ENCODE measurements at places on chromosomes 3 and 15. TPM values are rescaled to one million over a fixed set of nuclear protein-coding genes. Genes with fewer than 3 reads are reported as not detected.
A peak's percentile ranks its signal among the peaks of the same experiment; 100 is the strongest.

The PRICKLE2 gene
- total RNA-seq = 22.0 TPM

The GOLGA8S gene
- 1.4 TPM for total RNA-seq

DNA sequence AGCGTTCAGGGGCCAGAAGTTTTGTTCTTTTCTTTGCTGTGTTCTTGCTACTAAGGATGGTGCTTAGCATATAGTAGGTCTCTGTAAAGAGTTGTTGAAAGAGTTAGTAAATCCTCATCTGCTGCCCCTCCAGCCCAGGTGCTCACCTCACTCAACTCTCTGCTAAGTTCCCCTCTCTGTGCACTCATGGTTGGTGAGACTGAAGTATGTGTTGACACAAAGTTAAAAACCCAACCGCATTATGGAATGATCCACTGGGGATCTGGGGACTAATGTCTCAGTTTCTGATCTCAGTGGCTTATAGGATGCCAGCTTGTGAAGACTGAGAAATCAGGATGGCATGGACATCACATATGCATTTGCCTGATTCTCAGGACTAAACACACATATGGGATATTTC lies 13.8 kb downstream of the RYR3 start:
- no peak overlapping the region for H3K4me3 ChIP-seq
- no peaks in the 10 kb centered on the region for H3K27me3 ChIP-seq
- no peaks in the 10 kb centered on the region for H3K4me1 ChIP-seq
- H3K27ac ChIP-seq = no peak overlapping the region
- no peaks in the 10 kb centered on the region for H3K36me3 ChIP-seq
- DNase-seq = no peak

DNA sequence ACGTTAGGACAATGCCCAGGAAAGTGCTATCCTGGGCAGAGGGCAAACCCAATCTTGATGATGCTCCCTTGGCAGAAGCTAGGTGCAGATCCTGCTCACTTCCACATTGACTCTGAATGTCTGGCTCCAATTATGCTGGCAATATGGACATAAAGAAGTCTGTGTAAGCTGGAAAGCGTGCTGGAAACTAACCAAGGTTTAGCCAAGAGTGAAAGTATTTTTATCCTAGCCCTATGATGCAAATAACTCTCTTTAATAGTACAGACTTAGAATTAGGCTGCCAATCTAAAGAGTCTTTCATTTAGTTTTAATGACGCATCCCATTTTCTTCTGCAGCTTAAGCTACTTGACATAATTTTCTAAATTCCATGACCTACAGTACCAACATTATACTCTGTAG lies 571.8 kb downstream of the TUSC7 start:
- H3K27me3 ChIP-seq = no peaks in the 10 kb centered on the region
- no peak overlapping the region for H3K27ac ChIP-seq
- peaks cover 2% of the 10 kb centered on the region for H3K4me1 ChIP-seq
- H3K4me3 ChIP-seq = no peak overlapping the region
- no peaks in the 10 kb centered on the region for H3K36me3 ChIP-seq
- no peak for DNase-seq

GRCh38 chr3:129837065-129837642 lies 56.4 kb downstream of the TMCC1 start:
- H3K36me3 ChIP-seq = no peaks in the 10 kb centered on the region
- no peak for DNase-seq
- H3K4me1 ChIP-seq = no peaks in the 10 kb centered on the region
- H3K27ac ChIP-seq = no peak overlapping the region
- H3K27me3 ChIP-seq = no peaks in the 10 kb centered on the region
- no peak overlapping the region for H3K4me3 ChIP-seq

GRCh38 chr3:81308306-81308705 lies 453.1 kb downstream of the GBE1 start:
- no peaks in the 10 kb centered on the region for H3K4me1 ChIP-seq
- H3K27me3 ChIP-seq = no peaks in the 10 kb centered on the region
- no peak overlapping the region for H3K4me3 ChIP-seq
- no peak overlapping the region for H3K27ac ChIP-seq
- DNase-seq = no peak

DNA sequence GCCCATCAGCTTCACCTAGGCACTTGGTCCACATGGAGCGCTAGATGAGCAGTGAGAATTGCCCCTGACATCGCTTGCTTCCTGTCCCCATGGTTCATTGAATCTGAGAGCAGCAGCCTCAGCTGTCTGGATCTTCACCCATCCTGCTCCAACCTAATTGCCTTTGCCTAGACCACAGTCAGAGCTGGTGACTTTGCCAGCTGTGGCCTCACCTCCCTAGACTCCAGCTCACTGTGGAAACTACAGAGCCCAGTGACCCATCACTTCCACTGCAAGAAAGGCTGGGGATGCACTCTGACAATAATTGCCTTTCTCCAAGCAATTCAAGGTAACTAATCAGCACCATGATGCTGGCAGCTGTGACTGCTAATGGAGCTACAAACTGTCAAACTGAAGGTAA lies 30.6 kb upstream of the SLC6A1 start:
- H3K4me3 ChIP-seq = no peak overlapping the region
- no peaks in the 10 kb centered on the region for H3K4me1 ChIP-seq
- no peak for DNase-seq
- H3K27me3 ChIP-seq = no peaks in the 10 kb centered on the region
- H3K27ac ChIP-seq = no peak overlapping the region

The EBLN2 gene
- 5.1 TPM for total RNA-seq

The PLA2G4D gene
- not detected for total RNA-seq

The B4GALT4 gene
- total RNA-seq = 22.8 TPM

The GRK7 gene
- 0.23 TPM for total RNA-seq

DNA sequence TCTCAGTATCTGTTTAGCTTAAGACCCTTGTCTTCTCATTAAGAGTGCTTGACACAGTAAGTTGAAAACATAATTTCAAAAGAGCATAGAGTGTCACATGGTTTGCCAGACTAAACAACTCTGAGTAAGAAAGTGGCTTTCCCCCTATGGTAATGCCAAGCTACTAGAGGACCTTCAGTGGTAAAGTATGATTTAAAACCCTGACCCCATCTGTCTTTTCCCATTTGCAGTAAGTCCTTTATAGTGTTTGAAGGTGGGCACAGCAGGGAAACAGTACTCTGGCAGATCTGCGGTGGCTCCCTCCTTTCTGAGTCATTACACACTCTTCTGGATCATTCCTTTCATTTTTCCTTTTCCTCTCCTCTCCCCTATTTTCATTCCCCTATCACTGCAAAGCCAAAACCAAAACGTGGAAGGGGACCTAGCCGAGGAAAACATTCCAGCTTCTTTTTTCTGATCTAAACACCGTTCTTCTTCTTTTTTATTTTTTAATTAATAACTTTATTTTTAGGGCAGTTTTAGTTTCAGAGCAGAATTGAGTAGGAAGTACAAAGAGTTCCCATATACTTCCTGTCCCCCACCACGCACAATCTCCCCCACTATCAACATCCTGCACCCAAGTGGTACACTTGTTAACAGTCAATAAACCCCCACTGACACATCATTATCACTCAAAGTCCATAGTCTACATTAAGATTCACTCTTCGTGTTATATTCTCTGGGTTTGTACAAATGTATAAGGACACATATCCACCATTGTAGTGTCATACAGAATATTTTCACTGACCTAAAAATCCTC lies 74.7 kb downstream of the PPARG start:
- no peak overlapping the region for H3K4me3 ChIP-seq
- H3K36me3 ChIP-seq = no peaks in the 10 kb centered on the region
- no peaks in the 10 kb centered on the region for H3K4me1 ChIP-seq
- no peaks in the 10 kb centered on the region for H3K27me3 ChIP-seq
- no peak overlapping the region for H3K27ac ChIP-seq

DNA sequence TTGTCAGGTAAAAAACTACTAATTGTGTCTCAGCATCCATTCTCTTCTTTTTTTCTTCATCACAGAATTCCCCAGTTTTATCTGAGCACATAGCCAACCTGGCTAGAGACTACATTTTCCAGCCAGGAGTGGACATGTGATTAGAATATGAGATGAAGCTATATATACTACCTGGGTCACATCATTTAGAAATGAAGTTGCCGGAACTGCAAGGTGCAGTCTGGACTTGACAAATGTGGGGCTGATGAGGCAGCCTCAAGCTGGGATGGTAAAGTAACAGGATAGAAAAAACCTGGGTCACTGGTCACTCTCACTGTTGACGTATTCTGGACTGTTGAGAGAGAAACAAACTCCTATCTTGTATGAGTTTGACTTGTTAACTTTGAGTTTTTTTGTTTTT lies 99.6 kb downstream of the STRIT1 start:
- H3K36me3 ChIP-seq = no peaks in the 10 kb centered on the region
- peaks cover 2% of the 10 kb centered on the region for H3K27me3 ChIP-seq
- DNase-seq = no peak

GRCh38 chr15:84914351-84914750 lies 29.9 kb downstream of the SLC28A1 start:
- peaks cover 10% of the 10 kb centered on the region for H3K4me1 ChIP-seq
- peak overlapping the region; percentile 70 for H3K27ac ChIP-seq
- no peaks in the 10 kb centered on the region for H3K36me3 ChIP-seq
- DNase-seq = no peak
- H3K4me3 ChIP-seq = no peak overlapping the region
- no peaks in the 10 kb centered on the region for H3K27me3 ChIP-seq

The GOLGA6B gene
- not detected for total RNA-seq

GRCh38 chr3:193451902-193452301 lies 73.3 kb upstream of the ATP13A5 start:
- H3K4me3 ChIP-seq = no peak overlapping the region
- no peaks in the 10 kb centered on the region for H3K4me1 ChIP-seq
- no peak for DNase-seq
- H3K36me3 ChIP-seq = no peaks in the 10 kb centered on the region
- H3K27me3 ChIP-seq = no peaks in the 10 kb centered on the region
- no peak overlapping the region for H3K27ac ChIP-seq

DNA sequence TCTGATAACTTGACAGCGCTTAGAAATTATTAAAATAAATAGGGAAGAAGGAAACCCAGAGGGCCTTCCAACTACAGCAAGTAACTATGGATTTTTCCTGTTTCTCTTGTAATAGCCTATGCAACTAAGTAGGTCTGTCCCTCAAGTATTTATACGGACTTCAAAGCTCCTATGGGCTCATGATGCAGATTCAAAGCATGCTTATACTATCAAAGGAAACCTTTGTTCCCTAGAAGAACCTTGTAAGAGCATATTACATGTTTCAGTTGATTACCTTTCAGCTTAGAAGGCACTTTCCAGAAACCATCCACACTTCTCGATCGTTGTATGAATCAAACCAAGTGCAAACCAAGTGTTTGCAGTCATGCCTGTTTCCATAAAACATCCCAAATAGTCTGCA lies 158.8 kb downstream of the ALCAM start:
- H3K27ac ChIP-seq = no peak overlapping the region
- no peaks in the 10 kb centered on the region for H3K27me3 ChIP-seq
- DNase-seq = no peak
- peaks cover 3% of the 10 kb centered on the region for H3K36me3 ChIP-seq
- no peak overlapping the region for H3K4me3 ChIP-seq

The WDR6 gene
- total RNA-seq = 118 TPM

- no peak for DNase-seq
- H3K4me3 ChIP-seq = no peak overlapping the region
- H3K36me3 ChIP-seq = no peaks in the 10 kb centered on the region
These were observed 68.8 kb downstream of the AQR start for GRCh38 chr15:34900748-34901147.

Measured in aorta (tissue), 5 donors.